ENCODE measurements at places on chromosomes 2 and 18.

DNA sequence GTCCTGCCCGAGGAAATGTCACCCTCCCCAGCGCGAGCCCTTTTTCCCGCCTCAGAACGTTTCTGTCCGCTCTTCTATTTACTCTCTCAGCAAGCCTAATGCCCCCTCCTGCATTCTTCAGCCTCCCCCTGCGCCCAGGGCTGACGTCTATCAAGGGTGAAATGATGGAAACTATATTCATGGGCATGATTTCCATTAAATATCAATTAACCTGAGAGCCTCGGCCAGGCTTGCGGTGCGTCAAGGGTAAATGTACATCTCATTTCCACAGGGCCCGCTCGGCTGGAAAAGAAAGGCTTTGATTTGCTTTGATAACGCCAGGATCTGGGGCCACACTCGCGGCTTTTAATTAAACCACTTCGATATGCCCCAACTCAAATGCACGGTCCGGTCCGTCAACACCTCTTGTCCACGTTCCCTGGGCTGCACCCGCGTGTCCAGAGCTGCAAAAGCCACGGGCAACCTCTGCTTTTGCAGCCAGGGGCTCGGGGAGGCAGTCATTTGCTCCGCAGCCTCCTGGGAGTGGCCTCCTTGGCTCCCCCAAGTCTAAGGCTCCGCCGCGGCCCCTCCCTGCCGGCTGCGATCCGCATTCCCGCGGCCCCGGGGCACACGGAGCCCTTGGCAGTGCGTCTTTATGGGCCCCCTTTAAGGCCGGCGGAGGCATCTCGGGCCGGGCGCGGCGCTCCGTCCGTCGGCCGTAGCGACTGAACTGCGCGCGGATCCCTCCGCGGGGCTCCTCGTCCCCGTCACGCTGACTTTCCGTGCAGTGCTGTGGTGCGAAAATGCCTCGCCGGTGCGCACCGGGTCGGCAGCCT lies at the start of gene HOXD8:
HOXD8 (plus strand) TSS at position 724 of the 815 bp plus-strand sequence. CDS start 662 bp downstream, outside the sequence.
- no peak for DNase-seq

- no peak for DNase-seq
These were observed 5.9 kb upstream of the NARS1 start for GRCh38 chr18:57627488-57627887.

DNA sequence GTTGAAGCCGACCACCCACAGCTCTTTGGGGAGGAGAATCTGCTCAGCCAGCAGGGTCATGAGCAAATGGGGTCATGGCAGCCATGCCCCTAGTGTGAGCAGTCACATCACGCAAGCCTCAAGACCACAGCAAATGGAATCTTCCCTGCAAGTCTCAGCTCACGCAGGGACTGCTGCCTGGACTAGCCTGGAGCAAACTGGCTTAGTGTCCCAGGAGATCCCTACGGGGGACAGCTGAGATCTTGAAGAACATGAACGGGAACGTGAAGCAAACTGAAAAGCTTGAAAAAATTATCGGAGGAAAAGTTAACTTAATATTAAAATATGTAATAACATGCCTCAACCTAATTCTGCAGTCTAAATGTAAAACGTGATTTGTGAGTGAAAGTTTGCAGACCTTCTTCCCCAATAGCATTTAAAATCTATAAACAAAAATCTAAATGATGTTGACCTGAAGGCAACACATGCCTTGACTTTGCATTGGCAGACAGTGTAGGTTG lies 118.4 kb downstream of the FAM124B start:
- DNase-seq, result no peak

- DNase-seq, result no peak
These were observed 67.2 kb upstream of the ETAA1 start for GRCh38 chr2:67329951-67330350.

- DNase-seq, result no peak
These were observed 267.4 kb downstream of the PHLPP1 start for GRCh38 chr18:62982600-62983251.

GRCh38 chr18:5424903-5425664 lies 118.7 kb downstream of the EPB41L3 start:
- no peak for DNase-seq

DNA sequence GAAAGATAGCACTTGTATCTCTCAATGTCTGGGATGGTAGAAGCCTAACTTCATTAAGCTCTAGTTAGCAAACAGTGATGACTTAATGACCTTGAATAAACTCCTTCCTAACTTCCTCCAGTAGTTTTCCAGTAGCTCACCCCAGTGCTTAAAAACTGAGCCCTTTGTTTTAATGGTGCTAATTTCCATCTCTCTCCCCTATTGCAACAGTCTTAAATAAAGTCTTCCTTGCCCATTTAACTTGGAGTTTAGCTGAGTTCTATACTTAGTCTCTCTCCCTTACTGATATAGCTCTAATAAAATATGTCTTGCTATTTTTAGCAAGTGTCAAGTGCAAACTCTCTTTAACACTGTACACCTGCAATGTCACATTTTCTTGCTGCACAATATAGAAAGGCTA lies 267.0 kb downstream of the CCDC85A start:
- no peak for DNase-seq

DNA sequence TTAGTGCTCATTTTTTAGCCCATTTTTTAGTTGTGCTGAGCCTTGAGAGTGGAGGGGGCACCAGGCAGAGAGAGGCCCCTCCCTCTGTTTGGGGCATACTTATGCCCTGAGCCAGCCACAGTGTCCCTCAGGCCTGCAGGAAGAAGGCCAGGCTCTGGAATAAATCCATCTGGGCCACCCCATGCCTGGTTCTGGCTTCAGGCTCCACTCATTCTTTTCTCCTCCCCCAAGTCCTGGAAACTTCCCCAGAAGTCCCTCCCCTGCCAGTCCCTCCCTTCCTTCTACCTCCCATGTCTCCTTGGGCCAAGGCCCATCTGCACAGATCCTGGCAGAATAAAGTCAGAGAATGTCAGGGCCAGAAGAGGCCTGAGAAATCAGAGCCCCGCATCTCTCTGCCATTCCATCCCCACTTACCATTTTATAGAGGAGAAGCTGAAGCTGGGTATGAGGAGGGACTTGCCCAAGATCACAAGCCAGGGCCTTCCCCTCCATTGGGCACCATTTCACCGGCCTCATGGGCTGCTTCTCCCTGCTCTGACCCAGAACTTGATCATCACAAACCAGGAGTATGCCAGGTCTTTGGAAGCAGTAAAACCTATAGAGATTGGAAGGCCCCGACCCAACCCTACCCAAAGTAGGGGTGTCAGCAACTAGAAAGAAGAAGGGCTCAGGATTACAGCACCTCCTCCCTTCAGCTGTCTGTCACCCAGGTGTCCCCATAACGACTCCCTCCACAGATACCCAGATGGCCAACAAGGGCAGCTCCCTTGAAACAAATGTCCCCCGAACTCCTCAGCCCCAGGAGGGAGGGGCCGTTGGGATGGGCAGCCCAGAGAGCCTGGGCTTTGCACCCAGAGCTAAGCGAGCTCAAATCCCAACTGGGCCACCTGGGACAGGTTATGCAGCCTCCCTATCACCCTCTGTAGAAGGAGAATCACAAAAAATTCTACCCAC lies 108.4 kb downstream of the POLR1A start:
- DNase-seq, result peak; percentile 58

- no peak for DNase-seq
These were observed 118.1 kb upstream of the FN1 start for GRCh38 chr2:215553946-215554345.

GRCh38 chr2:196046123-196046917 lies 22.3 kb downstream of the DNAH7 start:
- no peak for DNase-seq

GRCh38 chr2:10519394-10519740 lies 71.2 kb upstream of the ODC1 start:
- DNase-seq, result no peak
